A549 treated with CpdA at 1 μM for 4 hours (cell line): ENCODE measurements at places on chromosomes 7 and 10. TPM values are rescaled to one million over a fixed set of nuclear protein-coding genes. Genes with fewer than 3 reads are reported as not detected.

TMEM130 gene
- 0.33 to 0.52 TPM (median 0.46 TPM) in 5 replicates for total RNA-seq

AKR1C8 gene
- 0.19 to 0.31 TPM in 2 of 5 replicates, not detected in the others for total RNA-seq

TMEM140 gene
- 1.0 to 2.0 TPM (median 1.3 TPM) in 5 replicates for total RNA-seq

SFTPA1 gene
- not detected in 5 replicates for total RNA-seq

MMD2 gene
- not detected in 5 replicates for total RNA-seq

GRM3 gene
- not detected in 5 replicates for total RNA-seq

ATOH7 gene
- total RNA-seq: 0.17 to 0.48 TPM (median 0.31 TPM) in 5 replicates

SPDYE1 gene
- total RNA-seq: not detected in 5 replicates

GBX1 gene
- total RNA-seq: not detected in 5 replicates

ITGB8 gene
- 0.65 to 1.1 TPM (median 0.83 TPM) in 5 replicates for total RNA-seq

TMEM209 gene
- total RNA-seq: 13.9 to 18.3 TPM (median 15.6 TPM) in 5 replicates

NEUROD6 gene
- total RNA-seq: not detected in 5 replicates

TDRD1 gene
- total RNA-seq: not detected in 5 replicates

HILPDA gene
- 19.0 to 21.7 TPM (median 20.2 TPM) in 5 replicates for total RNA-seq

TET1 gene
- total RNA-seq: 0.34 to 0.75 TPM (median 0.42 TPM) in 5 replicates
